ENCODE measurements at places on chromosomes 3 and 15.

DNA sequence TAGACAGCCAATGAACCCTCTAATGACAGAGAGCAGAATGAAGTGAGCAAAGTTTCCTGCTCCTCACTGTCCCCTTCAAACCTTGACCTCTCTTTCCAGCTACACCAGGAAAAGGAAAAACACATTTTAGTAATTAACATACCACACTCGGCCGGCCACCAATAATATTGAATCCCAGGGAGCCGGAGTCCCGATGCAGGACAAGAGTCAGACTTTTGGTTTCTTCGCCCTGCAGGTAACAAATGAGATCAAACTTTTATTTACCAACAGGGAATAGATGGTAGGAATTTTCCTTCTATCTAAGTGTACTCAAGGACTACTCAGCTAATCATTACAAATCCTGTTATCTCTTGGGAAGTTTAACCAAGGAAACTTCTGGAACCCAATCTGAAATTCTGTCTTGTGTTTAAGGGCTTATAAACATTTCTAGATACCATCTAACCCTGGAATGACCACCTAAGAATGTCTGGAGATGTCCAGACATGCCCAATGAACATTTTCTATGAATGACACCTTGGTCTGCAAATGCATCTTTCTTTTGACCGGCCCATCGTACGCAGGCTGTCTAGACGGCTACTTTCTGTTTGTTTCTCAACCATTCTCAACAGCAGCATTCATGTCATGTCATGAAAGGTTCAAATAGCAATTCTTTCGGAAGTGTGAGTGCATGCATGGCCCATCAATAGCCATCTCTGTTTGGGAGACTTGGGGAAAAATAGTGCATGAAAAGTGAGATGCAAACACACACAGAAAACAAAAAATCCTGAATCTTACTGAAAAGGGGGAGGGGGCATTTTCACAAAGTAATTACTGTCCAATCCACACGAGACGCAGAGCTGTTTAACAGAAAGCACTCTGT is 16.1 kb downstream of the PDZRN3 start:
- DNase-seq, result no peak

GRCh38 chr3:10219737-10220136 is 28.5 kb upstream of the TATDN2 start:
- DNase-seq, result no peak

DNA sequence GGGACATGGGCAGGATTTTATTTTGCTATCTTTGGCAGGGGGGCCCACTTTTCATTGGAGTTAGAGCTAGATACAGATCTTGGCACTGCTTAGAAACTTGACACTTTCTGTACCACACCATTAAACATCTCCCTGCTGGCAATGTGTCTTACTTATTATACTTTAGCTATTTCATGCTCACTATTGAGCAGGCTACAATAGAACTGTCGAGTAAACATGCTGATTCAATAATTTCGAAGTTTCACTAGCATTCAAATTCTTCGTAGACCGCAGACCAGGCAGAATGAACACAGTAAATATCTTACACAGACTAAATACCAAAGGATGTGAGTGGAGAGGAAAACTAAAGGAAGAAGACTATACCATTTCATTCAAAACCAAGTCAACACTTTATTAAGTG is 180.8 kb downstream of the UNC13C start:
- DNase-seq, result no peak

- no peak for DNase-seq
Observed at GRCh38 chr3:23484386-23484785, 281.3 kb downstream of the UBE2E2 start.

GRCh38 chr3:55194376-55194775 is 266.5 kb upstream of the LRTM1 start:
- DNase-seq, result no peak

GRCh38 chr3:17038900-17039553 is 154.3 kb downstream of the PLCL2 start:
- no peak for DNase-seq

DNA sequence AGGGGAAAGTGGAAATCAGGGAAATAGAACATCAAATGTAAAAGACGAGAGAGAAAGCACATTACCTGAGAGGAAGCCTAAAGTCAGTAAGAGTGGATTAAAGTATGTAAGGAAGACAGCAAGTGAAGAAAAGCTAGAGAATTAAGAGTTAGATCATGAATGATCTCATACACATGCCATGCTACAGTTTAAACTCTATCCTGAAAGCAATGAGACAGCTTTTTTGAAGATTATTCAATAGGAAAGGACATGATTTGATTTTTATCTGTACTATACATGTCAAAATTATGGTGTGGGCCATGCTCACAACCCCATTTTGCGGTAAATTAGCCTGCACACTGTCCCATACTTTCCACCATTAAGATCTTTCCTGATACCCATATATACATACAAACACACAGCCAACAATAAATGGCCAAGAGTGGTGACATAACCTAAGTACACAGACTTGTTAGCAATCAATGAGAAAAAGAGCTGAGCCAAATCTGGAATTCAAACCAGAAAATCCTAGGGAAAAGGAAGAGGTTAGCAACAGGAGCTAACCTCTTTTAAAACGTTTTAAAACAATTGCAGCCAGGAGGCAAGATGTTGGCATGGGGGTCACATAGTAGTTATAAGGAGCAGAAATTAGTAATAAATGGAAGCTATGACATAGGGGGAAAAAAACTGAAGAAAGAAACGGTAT is 4.5 kb downstream of the MYO9A start:
- no peak for DNase-seq

DNA sequence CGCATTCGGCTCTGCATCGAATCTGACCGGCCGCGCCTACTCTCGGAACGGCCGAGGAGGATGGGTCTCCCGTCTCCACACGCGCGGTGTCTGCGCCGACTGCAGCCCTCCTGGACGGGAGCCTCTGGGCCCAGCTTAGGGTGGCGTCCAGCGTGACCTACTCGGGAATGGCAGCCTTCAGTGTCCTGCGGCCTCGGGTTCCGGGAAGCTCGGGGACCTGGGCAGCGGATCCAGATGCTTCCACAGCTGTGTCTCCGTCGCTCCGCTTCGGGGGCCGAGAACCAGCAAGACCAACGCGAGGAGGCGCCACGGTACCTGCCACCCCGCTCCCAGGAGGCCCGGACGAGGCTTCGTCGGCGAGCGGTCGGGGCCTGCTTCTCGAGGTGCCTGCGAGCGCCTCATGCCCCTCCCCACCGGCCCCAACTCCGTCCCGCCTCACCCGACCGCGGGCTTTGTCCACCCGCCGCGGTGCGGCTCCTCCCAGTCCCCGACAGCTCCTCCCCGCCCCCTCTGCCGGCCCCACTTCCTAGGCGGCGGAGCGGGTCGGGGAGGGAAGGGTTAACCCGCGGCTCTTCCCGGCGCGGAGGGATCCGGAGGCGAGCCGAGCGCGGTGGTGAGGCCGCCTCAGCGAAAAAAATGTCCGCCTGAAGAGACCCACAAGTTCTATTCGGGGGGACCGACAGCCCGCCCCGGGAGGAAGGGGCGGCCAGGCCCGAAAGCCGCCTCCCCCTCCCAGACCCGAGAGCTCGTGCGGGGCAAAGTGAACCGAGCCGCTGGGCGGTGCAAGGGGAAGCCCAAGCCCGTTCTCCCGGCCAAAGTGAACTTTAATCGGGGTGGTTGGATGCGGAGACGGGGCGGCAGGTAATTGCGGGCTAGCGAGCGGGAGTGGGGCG is at the start of gene TCF12:
Gene TCF12 (plus strand): TSS at position 599 of the 893 bp plus-strand sequence. CDS start 1,270 bp downstream, outside the sequence.
- DNase-seq, result peak; percentile 96

GRCh38 chr15:80246425-80246894 is 5.6 kb downstream of the CTXND1 start:
- no peak for DNase-seq

- DNase-seq, result no peak
Observed at GRCh38 chr3:148532326-148532725, 165.4 kb upstream of the AGTR1 start.

DNA sequence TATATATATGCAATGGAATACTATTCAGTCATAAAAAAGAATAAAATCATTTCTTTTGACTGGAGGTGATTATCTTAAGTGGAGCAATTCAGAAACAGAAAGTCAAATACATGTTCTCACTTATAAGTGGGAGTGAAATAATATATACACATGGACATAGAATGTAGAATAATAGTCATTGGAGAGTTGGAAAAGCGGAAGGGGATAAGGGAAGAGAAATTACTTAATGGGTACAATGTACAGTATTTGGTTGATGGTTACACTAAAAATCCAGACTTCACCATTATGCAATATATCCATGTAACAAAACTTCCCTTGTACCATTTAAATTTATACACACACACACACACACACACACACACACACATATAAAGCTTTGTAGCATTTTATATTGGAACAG is 84.3 kb downstream of the RAP2B start:
- DNase-seq, result no peak

DNA sequence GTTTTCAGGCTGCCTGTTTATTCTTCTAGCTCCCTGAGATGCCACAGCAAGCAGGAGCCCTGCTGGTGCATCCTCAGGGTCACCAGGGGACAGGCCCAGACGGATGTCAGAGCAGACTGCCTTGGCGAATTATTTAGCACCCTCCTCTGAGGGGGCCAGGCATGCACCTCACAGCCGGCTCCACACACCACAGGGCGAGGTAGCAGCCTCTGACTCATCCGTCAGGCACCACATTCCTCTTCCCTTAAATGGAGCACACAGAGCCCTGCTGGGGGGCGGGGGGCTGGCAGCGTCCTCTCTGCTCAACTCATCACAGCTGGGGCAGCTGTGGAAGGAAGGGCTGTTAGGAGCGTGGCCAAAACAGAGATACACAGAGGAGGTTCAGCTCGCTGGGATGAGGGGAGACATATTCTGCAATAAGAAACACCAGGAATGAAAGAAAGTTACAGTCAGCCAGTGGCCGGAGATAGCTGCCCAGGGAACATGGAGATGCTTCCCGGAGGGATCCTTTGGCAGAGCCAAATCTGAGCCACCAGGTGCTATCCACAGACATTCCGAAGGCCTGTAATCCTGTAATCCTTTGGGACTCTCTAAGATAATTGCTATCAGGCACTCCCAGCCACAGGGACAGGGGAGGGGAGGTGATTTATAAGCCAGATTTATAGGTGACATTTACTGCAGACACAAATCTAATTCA is 13.9 kb upstream of the PRICKLE2 start:
- DNase-seq, result peak; percentile 77

GRCh38 chr3:55006244-55006676 is 78.4 kb upstream of the LRTM1 start:
- DNase-seq, result no peak

DNA sequence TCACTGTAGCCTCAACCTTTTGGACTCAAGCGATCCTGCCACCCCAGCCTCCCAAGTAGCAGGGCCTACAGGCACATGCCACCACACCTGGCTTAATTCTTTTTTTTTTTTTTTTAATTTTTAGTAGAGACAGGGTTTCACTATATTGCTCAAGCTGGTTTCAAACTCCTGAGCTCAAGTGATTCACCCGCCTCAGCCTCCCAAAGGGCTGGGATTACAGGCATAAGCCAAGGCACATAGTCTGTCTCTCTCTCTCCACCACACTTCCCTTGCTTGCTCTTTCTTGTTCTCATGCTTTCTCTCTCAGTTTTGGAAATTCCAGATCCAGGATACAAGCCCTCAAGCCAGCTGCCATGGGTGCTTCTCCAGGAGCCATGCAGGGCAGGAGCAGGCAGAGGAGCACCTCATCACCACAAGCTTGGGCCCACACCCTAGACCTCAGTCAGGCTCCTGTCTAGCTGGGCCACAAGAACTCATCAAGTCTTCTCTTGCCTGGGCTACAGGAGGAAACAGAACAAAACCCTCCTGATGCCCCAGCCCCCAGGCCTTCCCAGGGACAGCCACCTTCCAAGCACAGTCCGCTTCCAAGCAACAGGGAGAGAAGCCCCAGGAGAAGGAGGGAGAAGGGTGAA is 145.3 kb upstream of the LPP start:
- DNase-seq, result no peak

DNA sequence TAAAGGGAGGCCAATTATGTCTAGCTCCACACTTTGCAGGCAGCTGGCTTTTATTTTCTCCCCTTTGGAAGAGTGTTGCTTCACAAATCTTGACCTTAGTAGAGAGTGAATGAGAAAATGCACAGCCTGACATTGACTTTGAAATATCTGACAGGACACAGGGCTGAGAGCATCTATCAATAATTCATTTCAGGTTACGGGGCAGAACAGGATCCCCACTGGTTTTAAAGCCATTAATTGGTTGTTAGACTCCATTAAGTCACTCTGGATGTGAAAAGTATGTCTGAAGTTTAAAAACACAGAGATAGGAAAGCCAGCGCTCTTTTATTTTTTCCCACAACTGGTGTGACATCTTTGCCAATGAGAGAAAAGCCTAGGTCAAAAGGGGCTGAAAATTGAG is 251.9 kb upstream of the TMC3 start:
- DNase-seq, result no peak

DNA sequence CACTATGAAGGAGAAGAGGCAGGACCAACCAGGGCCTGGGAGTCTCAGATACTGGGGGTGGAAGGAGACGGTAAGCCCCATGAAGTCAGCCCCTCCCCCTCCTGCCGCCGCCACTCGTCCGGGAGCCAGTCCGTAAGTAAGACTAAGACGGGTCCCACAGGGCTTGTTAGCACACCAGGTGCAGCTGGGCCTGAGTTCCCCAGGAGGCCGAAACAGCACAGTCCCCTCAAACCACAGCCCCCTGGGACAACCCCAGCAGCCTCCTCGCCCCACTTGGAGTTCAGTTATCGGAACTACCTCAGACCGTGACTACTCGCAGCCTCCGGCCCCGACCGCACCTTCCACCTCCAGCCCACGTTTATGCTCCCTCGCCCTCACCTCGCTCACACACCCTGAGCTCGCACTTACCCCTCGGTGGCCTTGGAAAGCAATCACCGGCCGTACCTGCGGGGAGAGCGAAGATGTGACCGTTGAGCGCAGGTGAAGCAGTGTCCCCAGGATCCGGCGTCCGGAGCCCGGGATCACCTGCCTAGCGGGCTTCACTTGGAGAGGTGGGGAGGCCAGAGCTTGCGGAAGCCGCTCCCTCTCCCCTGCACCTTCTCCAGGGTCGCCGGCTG is 557 bp downstream of the ELL3 start:
- DNase-seq, result peak; percentile 58

DNA sequence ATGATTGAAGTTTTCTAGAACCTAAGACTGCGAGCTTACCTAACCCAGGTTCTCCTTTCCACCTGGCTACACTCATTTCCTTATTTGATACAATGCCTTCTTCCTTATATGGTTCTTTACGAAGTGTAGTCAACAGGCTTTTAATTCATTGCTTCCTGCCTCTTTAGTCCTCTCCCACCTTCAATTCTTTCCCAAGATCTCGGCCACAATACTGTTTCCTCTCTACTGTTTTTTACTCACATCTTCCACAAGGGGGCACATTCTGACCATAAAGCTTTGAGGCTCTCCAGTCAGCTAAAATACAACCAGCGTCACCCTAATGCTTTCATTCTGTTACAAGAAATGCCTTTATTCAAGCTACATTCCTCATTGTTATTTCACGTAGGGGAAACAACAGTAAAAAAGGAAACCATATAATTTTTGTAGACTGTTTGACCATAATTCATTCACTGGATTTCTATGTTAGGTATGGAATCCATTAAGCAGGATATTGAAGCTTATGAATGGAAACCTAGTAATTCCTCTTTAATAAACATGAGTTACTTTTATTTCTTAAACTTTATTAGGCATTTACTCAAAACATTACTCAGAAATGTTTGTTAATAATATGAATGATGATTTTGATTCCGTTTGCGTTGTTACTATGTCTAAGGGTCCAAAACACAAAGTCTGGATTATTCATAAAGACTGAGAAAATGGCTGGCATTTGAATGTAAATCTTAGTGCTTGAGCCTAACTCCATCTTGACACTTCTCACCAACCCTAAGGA is 29.5 kb upstream of the VEPH1 start:
- no peak for DNase-seq

GRCh38 chr15:47792231-47792630 is 74.9 kb downstream of the SEMA6D start:
- DNase-seq, result no peak
